ENCODE measurements at places on chromosomes 1 and 21. TPM values are rescaled to one million over a fixed set of nuclear protein-coding genes. Genes with fewer than 3 reads are reported as not detected.

GRCh38 chr1:239387304-239388158 lies 1.2 kb downstream of the CHRM3 start:
- peak overlapping the region; percentile 81 for H3K4me3 ChIP-seq
- no peaks in the 10 kb centered on the region for H3K4me1 ChIP-seq
- peak; percentile 65 for DNase-seq
- H3K27me3 ChIP-seq: peaks cover 14% of the 10 kb centered on the region
- H3K27ac ChIP-seq: peak overlapping the region; percentile 90
- no peaks in the 10 kb centered on the region for H3K36me3 ChIP-seq

GRCh38 chr1:175319112-175319911 lies 126.7 kb upstream of the KIAA0040 start:
- peak overlapping the region; percentile 74 for H3K27ac ChIP-seq
- H3K4me3 ChIP-seq: no peak overlapping the region
- peaks cover 23% of the 10 kb centered on the region for H3K4me1 ChIP-seq
- H3K27me3 ChIP-seq: no peaks in the 10 kb centered on the region
- H3K36me3 ChIP-seq: no peaks in the 10 kb centered on the region

Gene ARHGEF2
- total RNA-seq: 180 TPM

Gene DCST1
- not detected for total RNA-seq

DNA sequence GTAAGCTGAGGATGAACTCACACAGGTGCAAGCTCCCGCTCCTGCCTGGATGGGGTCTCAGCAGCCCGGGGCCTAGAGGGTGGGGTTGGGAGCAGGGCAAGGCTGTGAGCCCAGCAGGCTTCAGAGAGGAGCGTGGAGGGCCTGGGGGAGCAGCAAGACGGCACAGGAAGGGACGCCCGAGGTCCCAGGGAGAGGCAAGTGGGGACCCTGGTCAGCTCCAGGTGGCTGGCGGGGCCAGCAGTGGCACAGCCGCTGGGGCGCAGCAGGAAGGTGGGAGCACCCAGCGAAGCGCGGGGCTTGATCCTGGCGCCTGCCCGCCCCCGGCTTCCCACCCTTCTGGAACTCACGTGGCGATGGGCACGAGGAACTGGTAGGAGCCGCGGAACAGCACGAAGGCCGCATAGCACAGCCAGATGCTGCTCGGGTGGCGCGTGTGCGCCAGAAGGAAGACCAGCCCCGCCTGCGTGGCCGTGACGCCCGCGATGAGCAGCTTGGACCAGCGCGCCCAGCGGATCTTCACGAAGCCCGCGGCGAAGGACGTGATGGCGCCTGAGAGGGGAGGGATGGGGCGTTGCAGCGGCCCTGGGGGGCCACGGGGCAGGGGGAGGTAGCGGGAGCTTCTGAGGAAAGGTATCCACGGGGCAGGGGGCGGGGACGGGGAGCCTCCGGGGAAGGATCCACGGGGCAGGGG lies 11.7 kb downstream of the SLC19A1 start:
- H3K4me3 ChIP-seq: no peak overlapping the region
- peaks cover 15% of the 10 kb centered on the region for H3K36me3 ChIP-seq
- DNase-seq: no peak
- no peak overlapping the region for H3K27ac ChIP-seq

Gene SERPINC1
- total RNA-seq: not detected

Gene TACSTD2
- total RNA-seq: not detected

DNA sequence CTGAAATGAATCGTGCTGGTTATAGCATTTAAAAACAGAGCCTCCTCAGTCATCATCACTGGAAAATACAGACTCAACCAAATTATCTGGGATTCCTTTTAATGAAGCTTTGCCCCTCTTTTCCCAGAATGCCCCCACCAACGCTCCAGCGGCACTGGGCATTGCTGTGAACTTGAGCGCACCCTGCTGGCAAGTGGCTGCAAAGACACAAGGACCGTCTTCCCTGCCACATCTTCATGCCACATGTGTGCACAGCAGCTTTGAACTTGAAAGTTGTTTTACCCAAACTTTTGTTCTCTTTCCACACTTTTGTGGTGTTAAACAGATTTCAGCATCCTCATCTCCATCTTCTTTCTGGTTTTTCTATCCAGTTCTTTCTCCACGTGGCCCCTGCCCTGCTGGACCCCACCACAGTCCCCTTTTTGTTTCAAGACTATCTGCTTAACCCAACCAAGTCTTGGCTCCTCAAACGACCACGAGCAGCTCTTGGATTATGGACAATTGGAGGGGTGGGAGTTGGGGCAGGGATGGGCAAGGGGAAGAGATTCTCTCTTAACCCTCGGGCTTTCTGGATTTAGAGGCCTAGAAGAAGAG lies 12.8 kb upstream of the LMX1A start:
- peaks cover 16% of the 10 kb centered on the region for H3K4me1 ChIP-seq
- H3K27ac ChIP-seq: no peak overlapping the region
- H3K36me3 ChIP-seq: no peaks in the 10 kb centered on the region
- peak; percentile 55 for DNase-seq

Gene C21orf58
- 5.3 TPM for total RNA-seq

Gene HCN3
- 3.6 TPM for total RNA-seq

- H3K4me3 ChIP-seq: no peak overlapping the region
- no peaks in the 10 kb centered on the region for H3K27me3 ChIP-seq
- no peaks in the 10 kb centered on the region for H3K4me1 ChIP-seq
- H3K36me3 ChIP-seq: peaks cover 11% of the 10 kb centered on the region
These were observed 6.6 kb downstream of the C1orf226 start for GRCh38 chr1:162388083-162388594.

Gene LZIC
- 32.5 TPM for total RNA-seq
